ENCODE measurements at places on chromosomes 4 and X.

DNA sequence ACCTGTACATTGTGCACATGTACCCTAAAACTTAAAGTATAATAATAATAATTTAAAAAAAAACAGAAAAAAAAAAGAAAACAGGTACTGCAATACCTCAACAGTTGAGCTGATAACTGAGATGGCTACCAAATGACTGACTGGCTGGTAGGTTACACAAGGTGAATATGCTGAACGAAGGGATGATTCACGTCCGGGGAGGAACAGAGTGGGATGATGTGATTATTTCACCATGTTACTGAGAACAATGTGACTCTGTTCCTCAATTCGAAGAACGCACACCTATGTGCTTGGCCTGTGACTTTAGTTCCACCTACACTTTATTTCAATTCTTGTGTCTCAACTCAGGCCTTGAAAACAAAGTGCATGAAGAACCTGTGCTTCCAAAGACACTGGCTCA, 111.7 kb downstream of the CXXC4 start:
- no peak for DNase-seq

- DNase-seq, result no peak
Observed at GRCh38 chr4:7467471-7467870, 32.7 kb upstream of the PSAPL1 start.

- no peak for DNase-seq
Observed at GRCh38 chr4:174263445-174263736, 20.1 kb downstream of the FBXO8 start.

DNA sequence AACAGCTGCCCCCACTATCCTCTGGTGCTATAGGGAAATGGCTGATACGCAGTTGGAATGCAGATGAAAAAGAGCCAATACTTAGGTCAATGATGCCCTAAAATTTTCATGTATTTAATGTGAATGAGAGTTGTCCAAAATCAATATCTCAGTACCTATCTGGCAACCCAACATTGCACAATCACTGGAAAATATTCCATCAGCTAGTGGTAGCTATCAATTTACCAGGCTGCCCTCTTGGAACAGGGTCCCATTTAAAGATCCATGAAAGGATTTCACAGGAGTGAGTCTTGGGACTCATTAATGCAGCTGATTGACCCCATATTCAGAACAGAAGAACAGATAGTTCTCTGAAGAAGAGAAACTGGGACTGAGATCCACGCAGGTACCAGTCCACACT, 638.9 kb downstream of the SMARCA1 start:
- no peak for DNase-seq

GRCh38 chrX:267771-268261, 13.4 kb upstream of the PLCXD1 start:
- DNase-seq, result no peak

- no peak for DNase-seq
Observed at GRCh38 chr4:102169345-102169744, 175.9 kb downstream of the SLC39A8 start.
